ENCODE measurements at places on chromosomes 7 and 10.

DNA sequence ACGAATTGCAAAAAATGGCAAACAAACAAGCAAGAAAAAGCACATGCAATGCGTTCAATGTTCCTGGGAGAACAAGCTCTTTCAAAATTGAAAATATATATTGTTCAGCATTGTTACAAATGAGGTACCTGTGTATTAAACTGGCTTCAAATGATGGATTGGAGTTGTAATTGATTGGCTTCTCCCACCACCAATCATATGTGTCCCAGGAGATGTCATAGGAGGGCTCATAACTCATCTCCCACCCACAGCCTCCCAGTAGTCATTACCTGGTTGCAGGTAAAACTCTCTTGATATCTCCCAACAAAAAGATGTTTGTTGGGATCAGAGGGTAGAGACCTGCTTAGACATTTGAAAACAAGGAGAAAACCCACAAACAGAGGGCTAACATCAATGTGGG is 302.9 kb downstream of the BAMBI start:
- no peak for DNase-seq

- peak; percentile 88 for DNase-seq
Measured at GRCh38 chr7:18508443-18509427, 13.2 kb downstream of the HDAC9 start.

DNA sequence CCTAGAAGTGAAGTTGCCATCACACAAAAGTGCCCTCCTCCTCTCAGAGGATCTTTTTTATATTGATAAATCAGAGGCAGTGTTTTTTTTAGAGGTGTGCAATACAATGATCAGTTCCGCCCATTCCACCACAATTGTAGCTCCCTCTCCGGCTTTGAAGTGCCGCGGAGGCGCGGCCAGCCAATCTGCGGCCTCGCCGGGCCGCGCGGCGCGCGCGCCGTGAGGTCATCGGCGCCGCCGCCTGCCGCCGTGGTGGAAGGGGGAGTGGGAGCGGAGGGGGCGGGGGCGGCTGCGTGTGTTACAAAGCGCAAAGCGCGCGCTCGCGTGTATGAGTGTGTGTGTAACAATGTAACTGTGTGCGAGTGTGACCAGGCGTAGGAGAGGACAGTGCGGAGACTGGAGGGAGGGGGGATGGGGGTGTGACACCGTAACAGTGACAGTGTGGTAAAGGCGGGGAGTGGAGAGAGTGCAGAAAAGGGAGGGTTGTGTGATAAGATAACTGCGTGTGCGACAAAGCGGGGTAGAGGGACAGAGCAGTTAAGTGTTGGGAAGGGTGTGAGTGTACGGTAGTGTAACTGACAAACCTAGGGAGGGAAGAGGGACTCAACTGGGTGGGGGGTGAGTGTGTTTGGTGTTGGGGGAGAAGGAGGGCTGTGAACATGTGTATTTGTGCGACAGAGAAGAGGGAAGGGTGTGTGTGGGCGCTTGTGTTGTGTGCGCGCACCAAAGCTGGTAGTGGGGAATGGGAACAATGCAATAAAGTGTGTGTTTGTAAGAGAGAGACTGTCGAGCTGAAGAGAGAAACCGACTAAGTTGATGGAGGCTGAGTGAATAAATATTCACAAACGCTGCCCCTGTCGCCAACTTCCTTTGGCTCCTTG is at the start of gene SP8:
SP8 (minus strand) TSS at position 108 of the 881 bp plus-strand sequence; CDS start at position 20, 88 bp downstream.
- no peak for DNase-seq

DNA sequence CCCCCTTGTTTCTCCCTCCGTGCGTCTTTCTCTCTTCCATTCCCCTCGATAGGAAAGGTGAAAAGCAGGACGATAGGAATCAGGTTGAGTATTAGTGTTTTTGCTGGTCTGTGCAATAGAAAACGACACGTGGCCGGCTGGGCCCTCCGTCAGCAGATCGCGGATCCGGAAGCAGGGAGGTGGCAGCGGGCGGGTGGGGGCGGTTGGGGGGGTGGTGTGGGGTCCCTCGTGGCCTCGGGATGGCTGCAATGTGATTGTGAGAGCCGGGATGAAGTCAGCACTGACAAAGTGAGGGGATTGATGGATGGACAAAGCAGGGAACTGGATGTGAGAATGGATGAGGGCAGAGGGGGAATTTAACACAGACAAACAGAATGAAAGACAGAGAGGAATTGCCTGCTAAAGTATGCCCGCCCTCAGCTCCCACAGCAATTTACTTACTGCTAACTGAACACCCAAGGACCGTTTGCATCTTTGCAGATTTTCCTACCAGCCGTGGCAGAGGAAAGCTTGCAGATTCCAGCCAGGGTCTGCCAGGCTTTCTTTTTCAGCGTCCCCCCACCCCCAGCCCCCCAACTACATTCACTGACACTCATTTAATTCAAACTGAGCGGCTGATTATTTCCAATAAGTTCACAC is 280.9 kb downstream of the LRMDA start:
- no peak for DNase-seq

DNA sequence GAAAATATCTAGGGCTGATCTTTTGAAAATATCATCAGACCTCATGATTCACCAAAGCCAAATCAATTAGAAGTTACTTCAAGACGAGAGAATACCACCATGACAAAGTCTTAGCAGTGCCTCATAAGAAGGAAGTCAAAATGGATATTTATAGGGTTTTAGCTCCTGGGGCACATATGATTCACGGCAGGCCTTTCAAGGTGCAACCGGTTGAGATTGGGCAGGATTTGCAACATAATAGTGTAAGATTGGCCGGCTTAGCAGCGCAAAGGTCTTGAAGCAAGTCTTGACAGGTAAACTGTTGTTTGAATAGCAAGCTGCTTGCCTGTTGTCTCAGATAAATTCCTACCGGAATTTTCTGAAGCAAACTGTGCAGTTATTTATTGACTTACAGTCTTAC is 17.5 kb downstream of the ADRB1 start:
- DNase-seq, result no peak

- DNase-seq, result no peak
Measured at GRCh38 chr7:5514440-5515035, 90.9 kb upstream of the TNRC18 start.

GRCh38 chr7:149794661-149795060 is 21.3 kb upstream of the ZNF467 start:
- DNase-seq, result no peak

DNA sequence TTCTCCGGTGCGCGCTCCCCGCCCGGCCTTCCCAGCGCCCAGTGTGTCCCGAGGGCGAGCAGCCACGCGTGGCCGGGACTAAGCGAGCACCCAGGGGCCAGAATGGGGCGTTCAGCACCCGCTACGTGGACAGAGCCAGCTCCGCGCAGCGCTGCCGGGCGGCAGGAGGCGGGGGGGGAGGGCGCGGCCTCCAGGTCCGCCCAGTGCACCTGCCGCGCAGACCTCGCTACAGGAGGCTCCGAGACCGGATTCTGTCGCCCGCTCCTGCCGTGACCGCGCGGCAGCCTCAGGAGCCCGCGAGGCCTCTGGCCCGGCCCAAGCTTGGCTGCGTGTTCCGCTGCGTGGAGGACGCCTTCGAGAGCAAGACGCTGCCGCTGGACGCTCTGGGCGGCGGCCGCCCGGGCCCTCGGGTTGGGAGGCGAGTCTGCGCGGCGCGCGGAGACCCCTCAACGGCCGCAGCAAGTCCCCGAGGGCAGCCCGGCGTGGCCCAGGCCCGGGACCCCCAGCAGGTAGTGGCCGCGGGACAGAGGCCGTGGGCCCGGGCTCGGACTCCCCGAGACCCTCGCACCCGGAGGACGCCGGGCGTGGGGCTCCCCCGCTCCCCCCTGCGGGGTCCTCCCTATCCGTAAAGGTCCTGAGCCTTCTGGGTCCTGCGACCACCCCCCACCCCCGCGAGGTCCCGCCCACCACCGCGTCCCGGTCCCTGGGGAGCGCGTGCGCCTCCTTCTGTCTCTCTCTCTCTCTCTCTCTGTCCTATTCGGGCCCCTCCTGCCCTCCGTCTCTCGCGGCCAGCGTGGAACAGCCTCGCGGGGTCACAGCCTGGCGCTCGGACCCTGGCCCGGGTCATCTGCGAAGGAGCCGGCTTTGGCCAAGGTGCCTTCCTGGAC is 904 bp upstream of the DPYSL4 start:
- no peak for DNase-seq

DNA sequence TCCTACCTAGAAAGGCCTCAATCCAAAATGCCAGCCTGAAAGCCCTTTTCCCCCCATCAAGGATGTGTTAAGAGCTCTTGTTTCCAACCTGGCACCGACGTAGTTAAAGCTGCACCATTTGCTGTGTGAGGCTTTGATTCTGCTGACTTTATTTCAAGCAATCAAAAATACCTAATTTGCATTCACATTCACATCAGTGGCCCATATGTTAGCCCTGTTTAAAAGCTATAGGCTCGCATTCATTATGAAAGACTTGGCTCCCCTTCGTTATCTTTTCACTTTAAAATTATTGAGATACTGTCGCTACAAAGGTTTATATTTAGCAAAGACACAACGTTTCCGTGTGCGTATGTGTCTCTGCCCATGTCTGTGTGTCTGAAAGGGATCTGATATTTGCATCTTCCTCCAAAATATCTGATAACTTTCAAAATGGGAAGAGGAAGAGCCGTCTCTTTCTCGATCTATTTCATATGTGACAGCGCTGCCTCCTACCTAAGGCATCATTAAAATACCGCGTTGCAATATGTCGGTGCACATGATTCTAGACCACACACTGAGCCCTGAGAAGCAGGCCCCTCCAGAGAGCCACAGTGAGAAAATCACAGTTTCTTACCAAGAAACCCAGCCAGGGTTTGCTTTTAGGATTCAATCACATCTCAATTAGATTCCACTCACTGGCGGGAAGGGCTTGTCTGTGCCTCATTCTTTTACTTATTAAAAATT is 57.1 kb upstream of the ITPRID1 start:
- DNase-seq, result no peak

DNA sequence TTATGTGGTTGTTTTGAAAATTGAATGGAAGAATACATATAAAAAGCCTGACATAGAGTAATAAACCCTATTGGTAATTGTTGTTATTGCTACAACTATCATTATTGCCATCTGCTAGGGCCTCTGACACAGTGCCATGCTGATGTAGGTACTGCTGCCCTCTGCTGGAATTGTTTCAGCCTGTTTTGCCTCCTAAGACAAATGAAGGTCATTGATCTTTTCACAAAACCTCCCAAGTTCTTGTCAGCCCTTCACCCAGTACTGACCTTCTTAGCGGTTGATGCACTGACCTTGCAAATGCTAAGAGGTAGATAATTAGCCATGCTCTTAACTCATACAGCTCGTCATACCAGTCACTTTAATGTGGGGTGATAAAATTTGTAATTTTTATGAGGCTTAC is 975.2 kb downstream of the SORCS1 start:
- no peak for DNase-seq

GRCh38 chr7:27435461-27435860 is 192.9 kb downstream of the EVX1 start:
- no peak for DNase-seq

DNA sequence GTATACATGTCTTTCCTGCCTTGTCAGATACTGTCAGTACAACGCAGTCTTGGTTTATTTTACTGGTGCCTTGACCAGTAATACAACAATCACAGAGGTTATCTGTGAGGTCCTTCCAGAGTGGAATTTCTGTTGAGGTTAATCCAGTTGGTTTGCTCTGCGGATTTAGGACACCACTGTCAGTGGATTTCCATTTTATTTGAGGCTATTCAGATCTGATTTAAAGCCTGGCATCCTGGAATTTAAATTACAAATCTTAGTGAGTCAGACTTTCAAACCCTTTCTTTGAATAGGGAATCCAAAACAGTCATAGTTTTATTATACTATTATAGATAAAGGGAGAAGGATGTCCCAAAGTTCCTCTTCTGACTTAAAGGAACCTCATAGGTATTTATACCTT is 40.5 kb downstream of the ANLN start:
- DNase-seq, result no peak

DNA sequence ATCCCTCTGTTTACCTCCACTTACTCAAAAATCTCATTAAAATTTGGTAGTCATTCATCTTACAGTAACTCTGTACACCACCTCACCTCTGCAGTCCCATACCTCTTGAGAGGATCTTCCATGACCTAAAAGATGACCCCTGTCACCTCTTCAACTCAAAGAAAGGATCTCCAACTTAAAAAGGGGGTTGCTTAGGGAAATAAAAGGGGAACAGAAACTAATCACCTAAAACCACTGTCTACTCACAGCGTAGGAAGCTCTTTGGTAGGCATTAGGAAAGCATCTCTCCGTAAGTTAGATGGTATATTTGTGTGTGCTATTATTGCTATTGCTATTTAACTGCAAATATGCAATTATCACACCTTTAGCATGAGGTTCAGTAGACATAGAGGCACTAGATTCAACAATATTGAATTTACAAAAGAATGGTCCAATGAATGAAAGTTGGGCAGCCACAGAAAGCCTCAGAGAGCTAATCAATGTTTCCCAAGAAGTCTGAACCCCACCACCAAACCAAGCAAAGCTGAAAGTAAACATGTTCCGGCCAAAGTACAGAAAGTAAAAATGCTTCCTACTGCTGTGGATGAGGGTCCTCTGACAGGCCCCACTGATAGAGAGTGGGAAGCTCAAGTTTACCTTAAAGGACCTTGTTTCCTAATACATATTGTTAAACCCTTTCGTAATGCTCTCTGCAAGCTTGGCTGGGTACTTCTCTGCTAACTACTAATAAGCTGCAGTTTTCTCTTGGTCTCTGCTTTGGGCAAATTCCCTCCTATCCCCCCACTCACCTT is 105.8 kb downstream of the GRM8 start:
- DNase-seq, result no peak

- no peak for DNase-seq
Measured at GRCh38 chr10:34768261-34768971, 46.7 kb downstream of the PARD3 start.

DNA sequence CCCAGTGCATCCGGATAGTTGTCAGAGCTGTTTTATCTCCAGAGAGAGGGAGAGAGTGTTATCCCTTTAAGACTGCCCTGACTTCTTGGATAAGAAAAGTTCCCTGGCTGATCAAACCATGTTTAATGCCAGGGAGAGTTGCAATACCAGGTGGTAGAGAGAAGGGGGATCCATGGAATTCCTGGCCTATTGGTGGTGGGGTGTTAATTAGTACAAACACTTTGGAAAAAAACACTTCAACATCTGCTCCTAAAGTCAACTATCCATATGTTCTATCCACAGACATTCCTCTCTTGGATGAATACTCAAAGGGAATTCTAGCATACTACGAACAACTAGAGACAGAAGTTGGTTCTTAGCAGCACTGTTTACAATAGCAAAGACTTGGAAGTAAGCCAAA is 307.2 kb downstream of the TCERG1L start:
- no peak for DNase-seq

GRCh38 chr10:93095225-93095624 is 21.5 kb downstream of the CYP26A1 start:
- DNase-seq, result no peak

- DNase-seq, result no peak
Measured at GRCh38 chr7:17558558-17559332, 260.3 kb downstream of the AHR start.

GRCh38 chr10:24152270-24152669 is 56.7 kb upstream of the KIAA1217 start:
- DNase-seq, result no peak

DNA sequence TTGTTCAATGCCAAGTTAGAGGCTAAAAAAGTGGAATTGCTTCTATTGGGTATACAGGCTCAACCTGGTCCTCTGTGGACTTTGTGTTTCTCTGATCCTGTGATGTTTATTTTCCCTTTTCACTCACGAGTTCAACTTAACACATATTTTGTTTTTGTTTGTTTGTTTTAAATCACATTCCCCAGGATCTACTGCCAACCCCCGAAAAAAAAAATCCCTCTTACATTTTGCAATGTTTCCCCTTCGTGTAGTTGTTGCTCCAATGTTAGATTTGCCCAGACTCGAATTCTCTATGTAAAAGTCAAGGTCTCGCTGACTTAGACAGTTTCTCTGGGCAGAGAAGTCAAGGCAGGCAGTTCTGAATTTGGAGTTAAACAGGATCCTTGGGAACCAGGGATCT is 876.4 kb downstream of the CCSER2 start:
- DNase-seq, result no peak

Measured in fibroblast of skin of left biceps (primary cell).